ENCODE measurements at places on chromosomes 12 and 14. TPM values are rescaled to one million over a fixed set of nuclear protein-coding genes. Genes with fewer than 3 reads are reported as not detected.

- DNase-seq = no peak
Measured at GRCh38 chr12:2858944-2859421, 2.1 kb upstream of the TEX52 start.

GMFB gene
- 9.2 TPM for polyA plus RNA-seq

DNA sequence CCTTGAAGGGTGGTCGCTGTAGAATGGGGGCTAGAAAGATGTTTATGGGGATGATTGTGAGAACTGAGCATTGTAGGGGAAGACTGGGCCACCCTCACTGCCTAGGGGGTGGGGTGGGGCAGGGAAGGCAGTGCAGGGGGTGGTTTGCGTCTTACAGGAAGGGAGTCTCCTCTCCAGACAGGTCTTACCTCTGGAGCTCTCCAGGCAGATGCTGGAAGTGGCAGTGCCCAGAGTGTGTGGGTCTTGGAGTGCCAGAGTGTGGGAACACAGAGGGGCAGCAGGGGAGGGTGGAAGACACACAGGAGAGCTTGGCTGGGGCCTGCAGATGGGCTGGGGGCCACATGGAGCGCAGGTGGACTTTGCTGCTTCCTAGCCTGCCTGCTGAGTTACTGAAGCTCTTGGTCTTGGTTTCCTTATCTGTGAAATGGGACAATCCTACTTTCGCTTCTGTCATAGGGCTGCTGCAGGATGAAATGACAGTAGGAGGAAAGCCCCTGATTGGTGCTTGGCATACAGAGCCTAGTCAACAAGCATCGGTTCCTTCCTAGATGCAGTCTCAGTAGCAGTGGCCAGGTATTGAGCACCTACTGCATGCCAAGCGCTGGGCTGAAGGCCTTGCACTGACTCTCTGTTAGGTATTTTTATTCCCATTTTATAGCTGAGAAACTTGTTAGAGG, 118.3 kb downstream of the SLC25A47 start:
- no peak for DNase-seq

DNA sequence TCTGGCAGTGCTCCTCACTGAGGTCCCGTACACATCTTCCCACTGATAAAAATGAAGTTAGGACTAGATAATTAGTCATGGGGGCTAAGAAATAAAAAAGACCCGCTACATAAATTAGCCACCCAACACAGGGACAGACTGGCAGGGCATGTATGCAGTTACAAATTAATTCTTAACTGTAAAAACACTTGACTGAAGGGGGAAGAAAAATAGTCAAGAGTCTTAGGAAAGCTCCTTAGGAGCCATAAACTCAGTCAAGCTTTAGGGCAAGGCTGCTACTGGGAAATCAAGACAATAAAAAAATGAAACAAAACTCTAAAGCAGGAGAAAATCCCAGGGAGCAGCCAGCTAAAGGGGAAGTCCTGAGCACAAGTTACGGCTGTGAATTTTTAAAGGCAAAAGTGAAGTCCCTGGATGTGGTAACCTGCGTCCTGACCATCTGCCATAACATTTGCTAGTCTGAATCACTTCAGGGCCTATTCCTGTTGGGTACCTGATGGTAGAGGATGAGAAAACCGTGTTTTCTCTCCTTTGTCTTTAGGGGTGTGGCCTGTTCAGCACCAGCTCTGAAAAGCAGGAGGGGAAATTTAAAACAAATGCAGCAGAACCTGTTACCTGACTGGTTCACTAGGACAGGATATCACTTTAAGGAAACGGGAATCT, 7.5 kb upstream of the NPFF start:
- no peak for DNase-seq

PLBD2 gene
- 5.5 TPM for polyA plus RNA-seq

- no peak for DNase-seq
Measured at GRCh38 chr12:101783150-101783549, 43.9 kb upstream of the SYCP3 start.

DNA sequence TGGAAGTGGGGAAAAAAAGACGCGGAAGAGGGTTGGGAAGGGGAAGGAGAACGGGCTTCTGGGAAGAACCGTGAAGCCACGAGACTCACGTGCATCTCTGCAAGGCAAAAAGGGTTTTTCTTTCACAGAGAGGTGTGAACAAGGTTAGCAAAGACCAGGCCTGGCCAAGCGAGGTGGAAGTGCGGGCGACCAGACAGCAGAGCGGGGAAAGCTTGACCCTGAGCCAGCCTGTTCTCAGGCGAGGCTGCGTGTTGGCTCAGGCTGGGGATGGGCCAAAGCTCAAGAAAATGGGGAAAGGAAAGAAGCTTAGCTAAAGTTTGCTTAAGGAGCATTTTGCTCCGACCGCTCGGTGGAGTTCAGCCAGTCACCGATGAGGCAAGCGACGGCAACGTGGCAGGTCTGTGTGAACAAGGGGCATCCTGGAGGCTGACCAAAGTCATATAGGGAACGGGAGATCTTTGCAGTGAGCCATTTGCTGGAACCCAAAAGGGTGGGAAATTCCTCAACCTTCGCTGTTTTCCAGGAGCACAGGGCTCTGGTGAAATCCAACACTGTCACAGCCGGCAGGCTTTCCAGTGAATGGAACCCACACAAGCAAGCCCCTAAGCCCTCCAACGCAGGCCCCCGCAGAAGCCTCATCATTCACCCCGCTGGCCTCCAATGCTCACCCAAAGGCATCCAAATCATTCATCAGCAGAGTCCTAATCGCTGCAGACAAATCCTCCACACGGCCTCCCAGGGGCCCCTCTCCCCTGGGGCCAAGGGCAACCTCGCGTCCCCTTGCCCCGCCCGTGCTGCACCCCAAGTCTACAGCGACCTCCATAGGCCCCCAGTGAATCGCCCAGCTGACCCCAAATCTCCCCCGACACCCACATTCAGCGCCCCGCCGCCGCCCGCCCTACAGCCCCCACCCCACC, 754 bp downstream of the ZNF605 start:
- DNase-seq = no peak

- DNase-seq = peak; percentile 98
Measured at GRCh38 chr12:100200463-100201181, at the start of gene ACTR6. ACTR6 (plus strand) TSS chr12:100200815; CDS start chr12:100200852, 37 bp downstream.

- peak; percentile 39 for DNase-seq
Measured at GRCh38 chr14:102088012-102088792, 1.4 kb upstream of the HSP90AA1 start.

DNA sequence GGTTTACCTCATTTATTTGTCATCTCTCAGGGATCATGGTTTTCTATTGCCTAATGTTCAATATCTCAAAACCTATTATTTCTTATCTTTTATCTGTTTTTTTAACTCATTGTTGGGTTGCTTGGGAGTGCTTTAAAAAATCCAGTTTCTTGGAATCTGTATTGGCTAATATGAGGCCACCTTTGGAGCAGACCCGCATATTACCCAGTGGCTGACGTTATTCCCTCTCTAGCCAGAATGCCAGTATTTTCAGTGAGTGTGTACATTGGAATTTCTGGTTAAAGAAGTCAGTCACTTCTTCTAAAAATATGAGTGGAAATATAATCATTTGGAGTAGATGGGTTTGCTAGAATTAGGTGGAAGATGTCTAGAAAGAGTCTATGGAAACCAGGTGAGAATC, 38.3 kb downstream of the PRMT8 start:
- DNase-seq = no peak

- no peak for DNase-seq
Measured at GRCh38 chr12:65896743-65897142, 72.5 kb downstream of the HMGA2 start.

KRT75 gene
- polyA plus RNA-seq = not detected

DNA sequence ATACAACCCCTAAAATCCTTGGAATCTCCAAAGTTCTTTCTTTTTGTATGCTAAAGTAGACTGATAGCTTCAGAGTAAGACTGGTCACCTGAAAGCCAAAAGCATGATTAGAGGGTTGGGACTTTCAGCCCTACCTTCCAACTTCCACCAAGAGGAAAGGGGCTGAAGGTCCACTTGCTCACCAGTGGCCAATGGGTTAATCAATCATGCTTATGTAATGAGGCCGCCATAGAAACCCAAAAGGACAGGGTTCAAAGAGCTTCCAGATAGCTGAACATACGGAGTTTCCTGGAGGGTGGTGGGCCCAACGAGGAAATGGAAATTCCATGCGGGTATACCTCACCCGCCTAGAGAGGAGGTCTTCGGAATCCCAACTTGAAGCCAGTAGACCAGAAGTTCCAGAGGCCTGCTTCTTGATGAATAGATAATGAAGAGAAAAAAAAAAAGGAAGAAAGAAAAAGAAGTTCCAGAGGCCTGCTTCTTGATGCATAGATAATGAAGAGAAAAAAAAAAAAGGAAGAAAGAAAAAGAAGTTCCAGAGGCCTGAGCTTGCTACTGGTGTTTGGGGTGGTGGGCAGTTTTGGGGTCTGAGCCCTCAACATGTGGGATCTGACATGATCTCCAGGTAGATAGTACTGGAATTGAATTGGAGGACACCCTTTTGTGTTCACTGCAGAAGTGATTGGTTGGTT, 11.2 kb upstream of the BTG1 start:
- DNase-seq = no peak

DNA sequence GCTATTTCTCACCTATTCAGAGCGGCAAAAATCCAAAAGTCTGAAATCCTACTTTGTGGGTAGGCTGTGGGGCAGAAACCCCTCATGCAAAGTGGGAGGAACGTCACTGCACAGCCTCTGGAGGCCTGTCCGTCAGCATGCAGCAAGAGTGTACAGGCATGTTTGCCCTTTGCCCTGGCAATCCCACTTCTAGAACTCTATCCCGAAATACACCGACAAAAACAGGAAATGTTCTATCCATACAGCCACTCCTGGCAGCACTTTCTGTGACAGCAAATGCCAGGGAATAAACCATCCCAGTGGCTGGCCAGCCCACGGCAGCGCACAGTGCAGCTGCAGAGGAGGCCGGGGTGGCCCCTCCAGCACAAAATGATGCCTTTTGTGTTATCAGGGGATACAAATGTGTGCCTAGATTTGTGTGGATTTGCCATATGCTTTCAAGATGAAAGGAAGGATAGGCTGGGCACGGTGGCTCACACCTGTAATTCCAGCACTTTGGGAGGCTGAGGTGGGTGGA, 39.7 kb downstream of the AMN start:
- DNase-seq = no peak

GRCh38 chr12:116535241-116535640, 23.9 kb upstream of the MAP1LC3B2 start:
- DNase-seq = no peak

- peak; percentile 57 for DNase-seq
Measured at GRCh38 chr12:66693901-66694513, 15.1 kb upstream of the GRIP1 start.

TMCC3 gene
- polyA plus RNA-seq = 5.7 TPM

- DNase-seq = no peak
Measured at GRCh38 chr12:41013881-41014642, 174.1 kb upstream of the PDZRN4 start.
